ENCODE measurements at places on chromosomes 1 and 21. TPM values are rescaled to one million over a fixed set of nuclear protein-coding genes. Genes with fewer than 3 reads are reported as not detected.

The EDN2 gene
- not detected for polyA plus RNA-seq

The MAP3K6 gene
- polyA plus RNA-seq = 3.6 TPM

The SYTL1 gene
- polyA plus RNA-seq = 211 TPM

The NBPF19 gene
- polyA plus RNA-seq = 3.9 TPM

The GNG4 gene
- polyA plus RNA-seq = not detected

The CBS gene
- polyA plus RNA-seq = not detected

The PTP4A2 gene
- 552 TPM for polyA plus RNA-seq

The RAB25 gene
- polyA plus RNA-seq = not detected

The EPS8L3 gene
- polyA plus RNA-seq = not detected

The TSACC gene
- not detected for polyA plus RNA-seq

The TMPRSS3 gene
- polyA plus RNA-seq = not detected

The EEIG2 gene
- polyA plus RNA-seq = 1.3 TPM

The AMY2A gene
- polyA plus RNA-seq = not detected

DNA sequence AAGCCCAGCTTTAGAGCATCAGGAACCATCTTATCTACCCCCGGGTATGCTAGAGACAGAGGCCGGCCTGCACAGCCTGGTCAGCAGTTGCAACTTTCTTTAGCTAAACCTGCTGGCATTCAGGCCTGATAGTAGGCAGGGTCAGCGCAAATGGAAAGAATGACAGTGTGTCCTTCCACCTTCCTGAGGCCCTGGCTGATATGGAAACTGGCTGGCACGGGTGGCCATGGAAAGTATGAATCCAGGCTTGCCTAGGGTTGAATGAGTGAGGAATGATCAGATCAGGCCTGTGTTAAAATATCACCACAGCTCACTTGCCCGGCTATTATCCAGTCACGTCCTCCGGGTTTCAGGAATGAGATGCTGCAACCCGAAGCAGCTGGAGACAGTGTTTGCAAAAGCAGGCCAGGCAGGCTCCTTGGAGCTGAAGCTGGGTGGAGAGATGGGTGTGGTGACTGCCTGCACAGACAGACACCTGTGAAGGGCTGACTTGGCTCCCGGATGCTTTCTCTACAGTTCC, 34.7 kb downstream of the RCAN1 start:
- no peak for DNase-seq

GRCh38 chr1:21294266-21294989, 4.2 kb upstream of the ECE1 start:
- DNase-seq = peak; percentile 82

- no peak for DNase-seq
These were observed 13.2 kb upstream of the MAP1LC3C start for GRCh38 chr1:242011894-242012660.

DNA sequence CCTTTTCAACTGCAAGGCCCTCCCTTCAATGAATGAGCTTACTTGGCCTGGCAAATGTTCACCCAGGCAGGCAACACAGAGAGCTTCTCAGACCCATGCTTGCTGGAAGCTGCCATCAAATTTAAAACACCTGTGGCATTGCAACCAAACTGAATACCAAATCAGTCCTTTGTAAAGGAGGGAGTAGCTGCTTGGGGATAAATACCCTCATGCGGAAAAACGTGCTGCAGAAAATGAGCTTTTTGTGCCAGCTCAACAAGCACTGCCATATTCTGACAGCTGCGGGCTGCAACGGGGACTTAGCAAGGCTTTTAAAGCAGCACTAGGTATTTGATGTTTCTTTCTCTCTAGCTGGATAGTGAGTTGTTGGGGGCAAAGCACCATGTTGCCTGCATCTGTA, 119.7 kb downstream of the PLPPR4 start:
- no peak for DNase-seq

- no peak for DNase-seq
These were observed 198.3 kb downstream of the CYYR1 start for GRCh38 chr21:26374817-26375216.

DNA sequence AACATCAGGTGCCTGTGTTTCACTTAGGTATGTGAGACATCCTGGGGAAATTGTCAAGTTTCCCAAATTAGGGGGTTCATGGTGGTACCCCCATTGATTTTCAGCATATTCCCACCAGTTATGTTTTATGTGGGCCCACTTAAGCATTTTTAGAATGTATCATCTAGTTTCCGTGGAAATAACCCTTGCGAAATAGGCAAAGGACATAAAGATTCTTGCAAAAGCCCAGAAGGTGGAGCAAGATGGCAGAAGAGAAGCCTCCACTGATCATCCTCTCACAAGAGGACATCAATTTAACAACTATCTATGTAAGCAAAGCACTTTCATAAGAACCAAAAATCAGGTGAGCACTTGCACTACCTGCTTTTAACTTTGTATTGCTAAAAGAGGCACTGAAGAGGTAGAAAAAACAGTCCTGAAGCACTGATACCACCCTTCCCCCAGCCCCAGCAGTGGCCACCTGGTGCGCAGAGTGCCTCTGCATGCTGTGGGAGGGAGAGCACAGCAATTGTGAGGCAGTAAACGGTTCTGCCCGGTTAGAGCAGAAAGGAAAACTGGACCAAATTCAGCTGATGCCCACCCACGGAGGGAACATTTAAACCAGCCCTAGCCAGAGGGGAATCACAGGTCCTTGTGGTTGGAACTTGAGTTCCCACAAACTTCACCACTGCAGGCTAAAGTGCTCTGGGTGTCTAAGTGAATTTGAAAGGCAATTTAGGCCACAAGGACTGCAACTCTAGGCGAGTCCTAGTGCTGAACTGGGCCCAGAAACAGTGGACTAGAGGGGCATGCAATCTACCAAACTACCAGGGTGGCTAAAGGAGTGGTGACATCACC, 23.2 kb downstream of the MCOLN2 start:
- no peak for DNase-seq

- no peak for DNase-seq
These were observed 26.3 kb downstream of the SLC37A1 start for GRCh38 chr21:42539931-42540343.

DNA sequence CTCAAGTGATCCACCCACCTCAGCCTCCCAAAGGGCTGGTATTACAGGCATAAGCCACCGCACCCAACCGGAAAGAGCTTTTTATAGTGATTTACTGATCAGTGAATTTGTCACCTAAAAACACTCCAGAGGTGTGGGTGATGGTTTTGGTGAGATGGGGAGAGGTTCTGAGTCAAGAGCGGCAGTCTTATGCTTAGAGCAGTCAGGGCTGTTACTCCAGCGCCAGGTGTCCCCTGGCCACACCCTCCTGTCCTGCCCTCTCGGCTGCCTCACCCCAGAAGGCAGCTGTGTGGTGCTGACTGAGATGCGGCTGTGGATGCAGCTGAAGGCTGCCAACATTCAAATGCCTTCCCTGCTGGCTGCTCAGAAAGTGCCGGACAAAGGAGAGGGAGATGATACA, 94.5 kb upstream of the LPGAT1 start:
- DNase-seq = no peak

DNA sequence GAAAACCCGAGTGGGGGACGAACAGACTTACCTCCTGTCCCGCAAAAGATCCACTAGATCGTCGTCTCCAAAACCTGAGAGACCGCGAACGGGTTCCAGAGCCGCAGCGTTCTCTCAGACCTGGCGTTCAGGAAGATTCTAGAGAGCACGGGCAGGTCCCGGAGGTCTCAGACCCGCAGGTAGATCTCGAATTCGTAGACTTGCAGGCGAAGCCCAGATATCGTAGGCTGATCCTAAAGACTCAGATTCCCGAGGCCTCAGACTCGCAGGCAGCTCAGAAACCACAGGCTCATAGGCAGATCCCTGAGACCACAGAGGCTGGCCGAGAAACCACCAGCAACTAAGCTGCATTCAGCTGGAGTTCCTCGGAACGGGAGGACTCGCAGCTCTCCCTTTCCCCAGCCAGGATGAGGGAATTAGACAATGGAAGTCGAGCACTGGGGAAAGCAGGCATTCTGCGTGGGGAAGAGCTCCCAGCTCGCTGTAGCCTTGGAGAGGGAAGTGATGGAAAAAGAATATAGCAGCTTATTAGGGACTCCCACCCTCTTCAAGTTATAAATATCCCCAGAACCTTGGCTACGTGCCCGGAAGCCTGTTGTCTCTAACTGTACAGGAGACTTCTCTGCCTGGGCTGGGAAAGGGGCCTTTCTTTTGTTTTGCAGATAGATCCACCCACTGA, at the start of gene ZNF436:
TSS of gene ZNF436 (minus strand) at position 502 of the 679 bp plus-strand sequence. CDS start 1,831 bp downstream, outside the sequence.
- DNase-seq = peak; percentile 4

DNA sequence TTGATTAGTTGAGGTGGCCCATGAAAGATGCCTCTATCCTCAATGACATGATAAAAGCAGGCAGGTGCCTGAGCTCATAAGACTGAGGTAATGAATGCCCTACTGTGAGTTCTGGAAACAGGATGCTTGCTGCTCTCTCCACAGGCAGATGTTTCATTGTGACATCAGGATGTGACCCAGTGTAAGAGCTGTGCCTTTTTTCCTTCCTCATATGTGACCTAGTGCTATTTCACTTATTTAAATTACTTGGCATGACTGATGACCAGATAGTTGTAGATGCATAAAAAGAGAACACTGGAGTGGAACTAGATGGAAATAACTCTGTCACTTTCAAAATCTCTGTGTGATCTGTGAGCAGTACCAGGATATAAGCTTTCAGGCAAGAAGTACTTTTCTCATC, 31.9 kb downstream of the KIF14 start:
- no peak for DNase-seq

GRCh38 chr1:157399984-157400382, 152.3 kb downstream of the FCRL5 start:
- peak; percentile 78 for DNase-seq

DNA sequence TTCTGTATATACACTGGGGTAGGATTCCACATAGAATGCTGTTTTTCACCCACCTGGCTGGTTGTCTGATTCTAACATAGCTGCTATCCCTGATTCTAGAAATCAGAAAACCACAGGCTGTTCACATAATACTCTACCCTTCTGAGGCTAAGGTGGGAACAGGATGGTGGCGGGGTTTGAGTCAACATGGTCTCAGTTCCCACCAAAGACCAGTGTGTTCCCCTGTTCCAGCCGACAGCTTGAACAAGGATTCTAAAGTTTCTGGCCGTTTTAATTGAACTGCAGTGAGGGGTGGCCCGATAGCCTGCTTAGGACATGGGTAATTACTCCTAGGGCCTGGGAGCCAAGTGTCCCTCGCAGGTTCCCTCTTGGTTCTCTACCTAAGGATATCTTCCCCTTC, 38.4 kb downstream of the PEX14 start:
- DNase-seq = peak; percentile 35

DNA sequence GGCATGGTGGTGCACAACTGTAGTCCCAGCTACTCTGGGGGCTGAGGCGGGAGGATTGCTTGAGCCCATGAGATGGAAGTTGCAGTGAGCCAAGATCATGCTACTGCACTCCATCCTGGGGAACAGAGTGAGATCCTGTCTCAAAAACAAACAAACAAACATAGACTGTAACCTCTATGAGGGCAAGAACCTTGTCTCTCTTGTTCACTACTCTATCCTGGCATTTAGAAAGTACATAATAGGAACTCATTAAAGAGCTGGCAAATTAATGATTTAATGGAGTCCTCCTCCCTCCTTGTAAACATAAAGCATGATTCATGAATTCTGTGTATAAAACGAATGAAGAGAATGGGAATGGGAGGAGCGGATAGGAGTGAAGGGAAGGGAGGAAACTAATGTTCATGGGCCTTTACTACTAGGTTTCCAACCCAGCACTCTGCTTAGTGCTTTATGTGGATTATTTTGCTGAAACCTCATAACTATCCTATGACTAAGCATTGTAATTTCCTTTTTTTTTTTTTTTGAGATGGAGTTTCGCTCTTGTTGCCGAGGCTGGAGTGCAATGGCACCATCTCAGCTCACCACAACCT, 8.6 kb downstream of the LMOD1 start:
- no peak for DNase-seq

DNA sequence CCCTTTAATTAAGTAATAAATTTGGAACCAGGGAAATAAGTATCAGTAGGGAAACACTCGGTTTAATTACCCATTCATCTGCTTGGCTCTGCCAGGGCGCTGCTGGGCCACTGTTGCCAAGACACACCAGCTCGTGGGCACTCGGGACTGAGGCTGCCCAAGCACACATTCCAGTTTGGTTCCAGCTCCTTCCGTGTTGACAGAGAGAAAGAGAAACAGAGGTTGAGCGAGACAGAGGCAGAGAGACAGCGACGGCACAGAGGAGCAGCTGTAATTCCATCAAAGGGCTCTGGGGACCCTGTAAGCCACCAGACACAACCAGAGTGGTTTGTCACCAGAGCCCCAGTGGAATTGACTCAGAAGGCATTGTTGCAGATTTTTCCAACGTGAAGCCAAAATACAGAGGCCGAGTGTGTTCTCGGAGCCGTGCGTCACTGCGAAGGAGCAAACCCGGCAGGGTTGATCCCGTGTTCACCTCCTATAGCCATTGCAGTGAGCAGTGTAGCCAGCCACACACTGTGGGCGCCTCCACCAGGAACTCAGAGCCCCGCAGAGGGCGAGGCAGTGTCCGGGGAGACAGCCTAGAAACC, 33.5 kb downstream of the SYF2 start:
- DNase-seq = no peak

- no peak for DNase-seq
These were observed 112.4 kb downstream of the DAB1 start for GRCh38 chr1:57311411-57311810.

DNA sequence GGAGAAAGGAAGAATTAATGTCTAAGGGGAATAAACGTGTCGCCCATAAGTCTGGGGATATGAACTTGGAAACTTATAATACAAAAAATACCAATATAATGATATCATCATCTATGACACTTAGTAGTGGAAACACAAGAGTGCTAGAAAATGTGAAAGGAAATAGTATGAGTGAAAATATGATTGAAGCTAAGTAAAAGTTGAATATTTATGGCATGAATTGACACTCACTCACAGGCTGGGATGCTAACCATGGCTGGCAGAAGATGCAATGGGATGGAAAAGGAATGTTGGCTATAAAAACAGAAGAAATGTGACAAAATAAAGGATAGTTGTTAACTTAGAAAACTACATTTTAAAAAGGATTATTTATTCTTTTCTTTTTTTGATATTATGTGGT, 120.1 kb downstream of the XPR1 start:
- no peak for DNase-seq

DNA sequence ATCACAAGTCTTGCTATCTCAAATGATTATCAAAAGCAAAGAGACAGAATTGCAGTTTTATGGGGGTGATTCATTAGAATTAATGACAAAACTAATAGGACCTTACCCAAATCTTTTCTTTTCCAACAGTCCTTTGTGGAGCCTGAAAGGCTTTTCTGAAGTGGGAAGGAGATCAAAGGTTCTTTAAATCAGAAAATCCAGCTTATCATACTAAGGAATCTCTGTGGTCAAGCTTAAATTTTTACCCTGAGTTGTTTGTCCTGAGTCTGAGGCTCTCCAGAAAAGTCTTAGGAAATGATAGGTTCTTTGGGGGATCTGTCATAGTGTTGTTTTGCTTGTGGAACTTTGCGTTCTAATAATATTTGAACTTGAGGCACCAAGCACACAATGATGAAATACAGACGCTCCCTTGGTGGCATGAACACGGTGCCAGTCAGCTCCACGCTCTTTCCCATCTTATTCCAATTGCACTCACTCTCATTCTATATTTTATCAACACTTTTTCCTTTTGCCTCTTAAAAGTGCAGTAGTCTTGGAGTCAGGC, 38.0 kb upstream of the COL24A1 start:
- no peak for DNase-seq
